Stimulated activated CD4-positive, alpha-beta T cell treated with anti-CD3 and anti-CD28 coated beads, Interleukin-15, amount 100 ng/mL, for 1 hour (primary cell): ENCODE measurements at places on chromosomes 7 and 10.

GRCh38 chr7:75689246-75690099, 49.3 kb downstream of the HIP1 start:
- DNase-seq = no peak

GRCh38 chr7:44498230-44498954, 7.9 kb upstream of the NUDCD3 start:
- DNase-seq = no peak

DNA sequence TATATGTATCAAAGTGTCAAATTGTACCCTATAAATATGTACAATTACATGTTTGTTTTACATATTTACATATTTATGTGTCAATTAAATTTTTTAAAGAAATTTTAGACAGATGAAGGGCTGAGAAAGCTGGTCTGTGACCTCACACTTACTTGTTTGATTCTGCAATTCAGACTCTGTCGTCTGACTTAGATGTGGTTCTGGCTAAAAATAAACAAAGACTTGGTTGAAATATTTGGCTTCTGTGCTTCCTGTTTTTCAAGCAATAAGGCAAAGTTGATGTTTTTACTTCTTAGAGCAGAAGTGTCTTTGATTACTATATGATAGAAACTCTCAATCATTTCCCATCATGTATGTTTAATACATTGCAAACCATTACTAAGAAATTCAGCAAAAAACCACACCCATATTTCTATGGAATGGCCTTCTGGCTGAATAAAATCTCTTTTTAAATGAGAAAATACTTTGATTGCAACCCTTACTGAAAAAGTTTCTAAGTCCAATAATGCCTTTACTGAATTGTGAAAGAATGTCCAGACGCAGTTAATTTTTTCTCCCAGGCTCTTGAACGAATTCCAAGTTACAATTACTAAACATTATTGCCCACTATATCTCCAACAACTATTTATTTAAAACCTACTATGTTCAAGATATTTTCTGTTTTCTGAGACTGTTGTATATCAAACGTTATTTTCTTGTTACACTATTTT, 59.5 kb upstream of the PRKG1 start:
- DNase-seq = no peak

- DNase-seq = no peak
These were observed 43.7 kb downstream of the FGFBP3 start for GRCh38 chr10:91865562-91866081.

GRCh38 chr7:116630932-116631671, 40.9 kb upstream of the MET start:
- no peak for DNase-seq

DNA sequence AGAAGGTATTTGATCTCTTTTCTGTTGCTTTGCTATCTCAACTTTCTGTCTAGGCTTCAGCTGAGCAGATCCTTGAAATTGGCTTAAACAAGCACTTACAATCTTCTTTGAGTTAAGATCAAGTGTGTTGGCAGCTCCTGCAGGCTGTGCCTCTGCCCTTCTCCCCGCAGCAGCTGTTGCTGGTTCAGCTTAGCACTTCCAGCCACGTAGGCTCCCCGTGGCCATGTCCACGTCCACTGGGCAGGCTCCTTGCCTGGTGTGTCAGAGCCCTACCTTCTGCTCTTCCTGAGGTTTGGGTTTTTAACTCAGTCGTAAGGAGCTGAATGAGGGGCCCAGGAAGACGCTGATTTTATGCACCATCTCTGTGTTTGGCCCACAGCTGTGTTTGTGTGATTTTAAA, 47.2 kb downstream of the CAMK1D start:
- DNase-seq = no peak

DNA sequence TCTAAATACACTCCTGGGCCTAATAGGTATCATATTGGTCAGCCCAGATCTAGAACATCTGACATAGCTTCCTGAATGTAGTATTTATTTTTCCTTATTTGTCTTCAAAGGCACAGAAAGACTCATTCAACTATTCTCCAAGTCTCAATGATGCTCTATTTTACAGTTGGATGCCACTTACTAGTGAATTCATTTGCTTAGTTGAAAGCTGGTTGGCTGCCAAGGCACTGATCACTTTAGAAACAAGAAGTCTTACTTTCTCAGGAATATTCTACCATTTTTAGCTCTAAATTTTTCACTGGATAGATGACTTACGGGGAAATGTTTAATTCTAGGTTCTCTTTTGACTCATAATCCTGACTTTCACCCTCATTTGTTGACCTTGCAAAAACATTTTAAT, 863.4 kb downstream of the SORCS1 start:
- no peak for DNase-seq

GRCh38 chr10:125779403-125780327, 4.0 kb upstream of the MMP21 start:
- DNase-seq = no peak

GRCh38 chr7:108584211-108584610, 14.5 kb downstream of the DNAJB9 start:
- DNase-seq = no peak

GRCh38 chr10:11626071-11626470, 14.6 kb upstream of the USP6NL start:
- no peak for DNase-seq

DNA sequence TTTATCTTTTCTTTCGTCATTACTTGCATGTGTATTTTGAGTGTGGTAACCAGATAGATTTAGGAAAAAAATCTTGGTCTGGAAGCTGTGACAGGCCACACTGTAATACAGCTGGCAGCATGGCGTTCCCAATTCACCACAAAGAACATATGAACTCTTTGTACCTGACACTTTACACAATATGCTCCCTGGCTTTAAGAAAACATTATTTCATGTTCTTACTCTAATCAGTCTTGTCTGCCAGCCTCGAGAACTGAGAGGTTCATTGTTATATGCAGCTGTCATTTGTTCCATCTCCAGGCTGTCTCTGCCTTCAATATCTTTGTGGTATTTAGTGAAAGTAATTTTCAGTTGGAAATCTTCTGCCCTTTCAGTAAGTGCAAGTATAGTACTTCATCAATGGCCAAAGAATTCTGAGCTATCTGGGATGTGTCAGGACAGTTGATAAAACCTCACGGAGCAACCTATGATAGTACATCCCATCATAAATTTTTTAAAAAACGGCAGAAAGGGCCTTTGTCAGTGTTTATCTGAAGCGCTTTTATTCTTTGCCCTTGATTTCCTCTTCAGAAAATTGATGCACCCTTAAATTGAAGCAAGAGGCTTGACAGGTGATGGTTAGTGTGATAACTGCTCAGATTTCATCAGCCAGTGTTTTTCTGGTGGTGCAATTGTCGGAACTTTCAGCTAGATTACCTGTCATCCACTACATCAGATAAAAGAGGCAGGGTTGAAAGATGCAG, 146.3 kb upstream of the SP8 start:
- no peak for DNase-seq

- no peak for DNase-seq
These were observed 151.5 kb downstream of the GLI3 start for GRCh38 chr7:42085531-42085930.

DNA sequence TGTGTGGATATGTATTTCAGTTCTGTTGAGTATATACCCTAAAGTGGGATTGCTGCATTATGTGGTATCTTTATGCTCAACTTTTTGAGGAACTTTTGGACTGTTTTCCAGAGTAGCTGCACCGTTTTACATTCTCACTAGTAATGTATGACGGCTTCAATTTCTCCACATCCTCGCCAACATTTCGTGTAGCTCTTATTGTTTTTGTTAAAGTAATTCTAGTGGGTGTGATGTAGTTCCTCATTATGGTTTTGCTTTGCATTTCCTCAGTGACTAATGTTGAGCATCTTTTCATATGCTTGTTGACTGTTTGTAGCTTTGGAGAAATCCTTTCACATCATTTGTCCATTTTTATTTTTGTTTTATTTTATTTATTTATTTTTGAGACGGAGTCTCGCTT, 4.5 kb downstream of the STMP1 start:
- no peak for DNase-seq

DNA sequence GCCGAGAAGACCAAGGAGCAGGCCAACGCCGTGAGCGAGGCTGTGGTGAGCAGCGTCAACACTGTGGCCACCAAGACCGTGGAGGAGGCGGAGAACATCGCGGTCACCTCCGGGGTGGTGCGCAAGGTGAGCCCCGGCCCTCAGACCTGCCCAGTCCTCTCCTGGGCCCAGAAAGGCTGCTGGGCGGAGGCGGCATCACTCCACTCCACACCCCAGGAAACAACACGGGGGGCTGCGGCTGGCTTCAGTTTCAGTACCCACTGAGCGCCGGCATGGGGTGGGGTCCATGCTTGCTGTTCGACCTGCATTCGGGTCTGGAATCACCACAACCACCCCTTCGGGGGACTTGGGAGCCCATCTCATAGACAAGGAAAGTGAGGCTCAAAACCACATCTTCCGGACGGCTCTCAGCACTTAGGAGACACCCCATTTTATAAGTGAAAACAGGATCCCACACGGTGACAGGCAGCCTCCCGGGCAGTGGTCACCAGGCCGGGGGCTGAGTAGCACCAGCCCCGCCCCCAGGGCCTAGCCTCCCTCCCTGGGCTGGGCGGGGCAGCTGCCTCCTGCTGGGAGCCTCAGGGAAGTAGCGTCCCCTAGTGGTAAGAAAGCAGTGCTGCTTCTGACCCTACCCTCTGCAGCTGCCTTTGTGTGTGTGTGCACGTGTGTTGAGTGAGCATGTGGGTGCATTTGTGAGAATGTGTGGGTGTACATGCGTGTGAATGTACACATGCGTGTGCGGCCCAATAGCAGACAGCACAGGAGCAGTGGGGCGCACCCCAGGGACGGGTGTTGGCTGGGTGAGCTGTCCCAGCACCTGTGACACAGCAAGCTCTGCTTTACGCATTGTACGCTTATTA, 1.8 kb downstream of the SNCG start:
- DNase-seq = no peak

- no peak for DNase-seq
These were observed 147.7 kb upstream of the SLC26A5 start for GRCh38 chr7:103593691-103594090.

GRCh38 chr7:89666136-89666835, 488.0 kb upstream of the STEAP1 start:
- DNase-seq = no peak

GRCh38 chr7:2520131-2520760, 672 bp downstream of the LFNG start:
- no peak for DNase-seq

DNA sequence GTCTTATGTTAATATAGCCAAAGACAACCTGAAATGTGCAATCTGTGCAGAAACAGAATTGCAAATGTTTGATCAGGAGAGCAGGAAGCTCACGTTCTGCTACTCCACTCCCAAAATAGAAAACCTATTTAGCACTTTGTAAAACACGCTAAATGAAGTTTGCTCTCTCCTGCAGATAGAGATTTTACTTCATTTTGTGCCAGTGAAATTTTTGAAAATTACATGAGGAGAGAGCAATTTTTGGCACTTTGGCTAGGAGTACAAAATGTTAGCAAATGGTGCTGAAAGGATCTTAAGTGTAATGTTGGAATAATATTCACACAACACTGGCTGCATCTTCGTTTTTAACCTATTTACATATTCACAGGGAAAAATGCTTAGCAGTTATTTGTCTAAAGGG, 61.9 kb downstream of the SEM1 start:
- no peak for DNase-seq

DNA sequence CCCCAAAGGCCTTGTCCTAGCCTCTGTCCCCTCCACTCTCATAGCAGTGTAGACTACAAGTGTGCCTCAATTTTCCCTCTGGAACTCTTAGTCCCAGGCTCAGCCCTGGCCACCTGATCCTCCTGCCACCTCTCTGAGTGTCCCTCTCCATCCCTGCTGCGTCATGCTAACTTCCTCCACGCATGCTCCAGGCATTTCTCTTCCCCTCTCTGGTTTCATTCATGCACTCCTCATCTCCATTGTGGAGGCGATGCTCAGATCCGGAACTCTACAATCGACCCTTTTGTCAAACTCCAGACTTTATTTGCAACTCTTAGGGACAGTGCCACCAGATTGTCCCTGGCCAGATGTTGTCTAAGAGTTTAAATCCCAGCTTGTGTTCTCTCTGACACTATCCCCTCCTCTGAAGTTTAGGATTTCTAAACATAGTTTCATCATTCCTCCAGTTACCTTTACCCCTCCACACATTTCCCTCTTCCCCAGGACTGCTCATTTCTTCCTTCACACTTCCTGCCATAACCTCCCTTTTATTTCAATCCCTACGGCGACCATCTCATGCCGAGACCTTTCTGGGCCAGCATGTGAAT, 492.6 kb downstream of the PLXNA4 start:
- DNase-seq = no peak

- DNase-seq = no peak
These were observed 2.6 kb downstream of the SCART1 start for GRCh38 chr10:133456041-133456951.

GRCh38 chr7:117982071-117983055, 109.1 kb upstream of the CTTNBP2 start:
- no peak for DNase-seq

DNA sequence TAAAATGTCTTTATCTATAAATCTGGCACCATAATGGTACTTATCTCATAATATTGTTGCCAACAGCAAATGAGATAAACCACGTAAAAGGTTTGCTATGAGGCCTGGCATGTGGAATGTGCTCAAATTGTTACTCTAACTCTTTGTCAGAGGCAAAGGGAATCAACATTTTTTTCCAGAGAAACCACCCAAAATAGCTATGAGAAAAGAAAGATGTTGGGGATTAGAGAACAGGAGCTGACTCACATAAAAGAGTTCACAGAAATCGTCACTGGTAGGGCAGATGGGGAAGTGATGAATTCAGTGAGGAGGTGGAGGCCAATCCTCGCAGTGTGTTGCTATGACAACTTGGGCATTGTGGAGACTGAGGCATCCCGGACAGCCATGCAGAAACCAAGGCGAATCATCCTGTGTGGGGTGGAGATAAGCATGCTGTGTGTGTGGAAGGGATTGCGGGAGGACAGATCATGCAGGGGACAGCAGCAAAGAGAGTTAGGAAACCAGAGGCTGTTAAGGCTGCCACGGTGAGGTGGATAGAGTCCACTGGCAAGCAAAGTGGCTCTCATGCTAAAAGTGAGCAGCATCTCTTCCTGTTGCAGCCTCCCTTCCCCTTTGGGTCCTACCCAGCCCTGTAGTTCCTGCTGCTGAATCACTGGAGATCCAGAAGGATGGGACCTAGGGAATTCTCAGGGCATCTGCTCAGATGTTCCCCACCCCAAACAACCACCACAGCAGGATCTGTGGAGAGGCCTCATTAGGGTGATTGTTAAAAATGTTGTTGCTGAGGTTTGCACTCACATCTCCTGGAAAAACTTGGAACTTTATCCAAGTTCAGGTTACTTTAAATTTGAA, 103.9 kb downstream of the CUBN start:
- DNase-seq = peak; percentile 36

DNA sequence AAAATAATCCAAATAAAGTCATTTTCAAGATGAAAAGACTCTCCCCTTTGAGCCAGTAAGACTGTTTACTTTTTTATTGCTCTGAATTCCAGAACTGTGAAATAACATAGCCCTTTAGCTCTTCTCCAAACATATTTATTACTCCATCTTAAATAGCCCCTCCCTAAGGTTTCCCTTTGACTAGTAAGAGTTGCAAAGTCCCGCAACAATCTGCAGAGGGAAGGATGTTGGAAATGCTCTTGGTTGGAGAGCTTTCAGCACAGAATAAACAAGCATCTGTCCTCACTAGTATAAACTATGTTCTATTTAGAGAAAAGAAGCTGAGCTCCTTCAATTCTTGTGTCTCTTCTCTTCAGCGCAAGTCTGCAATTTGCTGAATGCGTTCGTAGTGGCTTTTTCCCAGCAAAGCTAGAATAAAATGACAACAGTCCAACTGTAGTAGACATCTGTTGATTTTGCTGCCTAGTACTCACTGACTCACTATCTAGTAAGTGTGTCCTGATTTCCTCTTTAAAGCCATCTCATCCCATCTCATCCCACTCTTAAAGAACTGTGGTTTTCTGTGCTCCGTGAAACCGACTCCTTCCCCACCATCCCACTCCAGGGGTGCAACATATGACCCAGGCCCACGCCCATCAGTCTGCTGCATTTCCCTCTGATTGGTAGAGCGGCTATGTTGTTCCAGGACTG, 104.0 kb downstream of the FAM107B start:
- DNase-seq = no peak
